Nephron progenitor cell (in vitro differentiated cells): ENCODE measurements at places on chromosomes 11 and 22.

DNA sequence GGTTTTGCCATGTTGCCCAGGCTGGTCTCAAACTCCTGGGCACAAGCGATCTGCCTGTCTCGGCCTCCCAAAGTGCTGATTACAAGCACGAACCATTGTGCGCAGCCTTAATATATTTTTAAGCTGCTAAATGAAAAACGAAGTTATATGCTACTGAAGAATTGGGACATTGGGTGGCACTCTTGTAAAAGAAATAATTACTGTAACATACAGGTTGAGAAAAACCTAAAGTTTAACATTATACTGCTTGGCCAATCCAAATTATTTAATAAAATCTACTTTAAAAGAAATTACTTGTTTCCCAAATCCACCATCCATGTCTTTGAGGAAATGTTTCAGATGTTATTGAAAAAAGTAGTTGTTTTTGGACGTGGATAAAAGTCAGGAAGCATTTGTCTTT, 37.9 kb upstream of the ARHGAP32 start:
- DNase-seq: no peak

DNA sequence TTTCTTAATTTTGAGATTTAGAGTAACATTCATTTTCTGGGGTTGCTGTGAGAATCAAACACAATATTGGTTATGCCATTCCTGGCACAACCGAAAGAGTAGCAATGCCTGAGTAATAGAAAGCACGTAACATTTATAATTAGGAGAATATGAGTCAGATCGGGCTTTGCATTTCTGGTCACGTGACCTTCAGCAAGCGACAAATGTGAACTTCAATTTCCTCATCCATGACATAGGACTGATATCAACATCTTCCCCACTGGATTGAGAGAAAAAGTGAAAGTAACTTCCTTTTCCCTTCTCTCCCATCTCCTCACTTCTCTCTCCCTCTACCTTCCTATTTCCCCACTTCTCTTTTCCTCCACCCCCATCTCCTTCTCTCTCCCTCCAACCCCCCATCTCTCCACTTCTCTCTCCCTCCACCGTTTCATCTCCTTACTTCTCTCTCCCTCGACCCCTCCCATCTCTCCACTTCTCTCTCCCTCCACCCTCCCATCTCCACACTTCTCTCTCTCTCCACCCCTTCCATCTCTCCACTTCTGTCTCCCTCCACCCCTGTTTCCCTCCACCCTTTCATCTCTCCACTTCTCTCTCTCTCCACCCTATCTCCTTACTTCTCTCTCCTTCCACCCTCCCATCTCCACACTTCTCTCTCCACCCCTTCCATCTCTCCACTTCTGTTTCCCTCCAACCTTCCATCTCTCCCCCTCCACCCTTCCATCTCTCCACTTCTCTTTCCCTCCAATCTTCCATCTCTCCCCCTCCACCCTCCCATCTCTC, 33.5 kb upstream of the CAT start:
- DNase-seq: no peak

DNA sequence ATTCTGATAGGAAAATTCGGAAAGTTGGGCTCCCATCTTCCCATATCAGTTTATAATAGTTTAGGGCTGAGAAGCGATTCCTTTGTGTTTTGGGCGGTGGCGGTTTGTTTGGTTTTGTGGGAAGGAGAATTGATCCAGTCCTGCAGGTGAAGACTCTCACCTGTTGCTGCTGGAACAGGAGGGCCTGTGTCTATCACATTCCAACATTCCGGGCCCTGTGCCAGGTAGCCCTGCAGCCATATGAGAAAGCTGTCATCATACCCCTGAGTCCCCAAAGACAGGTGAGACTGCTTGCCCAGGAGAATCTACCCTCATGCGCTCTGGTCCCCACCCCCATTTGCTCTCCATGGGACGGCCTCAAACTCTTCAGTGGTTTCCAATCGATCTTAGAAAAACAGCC, 62.1 kb downstream of the TRAF6 start:
- no peak for DNase-seq

GRCh38 chr11:115145324-115145723, 358.9 kb downstream of the CADM1 start:
- DNase-seq: peak; percentile 30

GRCh38 chr11:7160814-7161489, 72.2 kb downstream of the RBMXL2 start:
- DNase-seq: no peak

GRCh38 chr22:27476729-27477128, 324.8 kb downstream of the MN1 start:
- peak; percentile 53 for DNase-seq

DNA sequence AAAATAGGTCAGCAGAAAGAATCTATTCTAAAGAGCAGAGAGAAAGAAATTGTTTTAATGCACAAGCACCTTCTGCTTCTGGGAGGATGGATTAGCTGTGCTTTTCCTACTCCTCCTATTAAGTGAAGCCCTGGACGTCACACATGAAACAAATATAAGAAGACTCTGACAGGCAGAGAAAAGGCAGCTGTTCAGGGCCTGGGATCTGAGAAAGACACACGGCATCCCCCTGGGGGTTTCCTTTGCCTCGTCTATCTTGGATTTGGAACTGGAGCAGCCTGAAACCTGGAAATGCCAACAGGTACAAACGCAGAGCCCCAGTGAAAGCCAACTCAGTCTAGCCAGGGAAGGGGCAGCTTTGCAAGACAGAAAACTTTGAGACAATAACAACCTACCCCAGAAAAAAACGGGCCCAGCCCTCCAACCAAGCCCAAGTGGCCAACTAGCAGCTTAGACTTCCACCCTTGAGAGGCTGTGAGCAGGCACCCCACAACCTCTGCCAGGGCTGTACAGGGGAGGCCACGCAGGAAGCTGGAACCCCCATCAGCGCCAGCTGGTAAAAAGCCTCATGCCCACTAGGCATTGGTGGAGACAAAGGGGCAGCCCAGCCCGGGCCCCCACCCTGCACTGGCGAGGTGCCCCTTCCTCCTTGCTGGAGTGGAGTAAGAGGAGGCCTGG, 7.3 kb downstream of the CERK start:
- no peak for DNase-seq

- no peak for DNase-seq
Measured at GRCh38 chr22:38416621-38417251, 38.3 kb downstream of the KCNJ4 start.

- no peak for DNase-seq
Measured at GRCh38 chr11:58742140-58742539, 10.4 kb upstream of the GLYAT start.

GRCh38 chr11:1994121-1994520, 3.5 kb downstream of the H19 start:
- DNase-seq: no peak
